ENCODE measurements at places on chromosomes 1 and 21.

- peak; percentile 32 for DNase-seq
Observed at GRCh38 chr1:109624201-109625010, 4.8 kb downstream of the AMPD2 start.

- no peak for DNase-seq
Observed at GRCh38 chr1:22223176-22223575, 80.3 kb upstream of the WNT4 start.

GRCh38 chr1:117646007-117646811, 40.4 kb downstream of the TENT5C start:
- no peak for DNase-seq

DNA sequence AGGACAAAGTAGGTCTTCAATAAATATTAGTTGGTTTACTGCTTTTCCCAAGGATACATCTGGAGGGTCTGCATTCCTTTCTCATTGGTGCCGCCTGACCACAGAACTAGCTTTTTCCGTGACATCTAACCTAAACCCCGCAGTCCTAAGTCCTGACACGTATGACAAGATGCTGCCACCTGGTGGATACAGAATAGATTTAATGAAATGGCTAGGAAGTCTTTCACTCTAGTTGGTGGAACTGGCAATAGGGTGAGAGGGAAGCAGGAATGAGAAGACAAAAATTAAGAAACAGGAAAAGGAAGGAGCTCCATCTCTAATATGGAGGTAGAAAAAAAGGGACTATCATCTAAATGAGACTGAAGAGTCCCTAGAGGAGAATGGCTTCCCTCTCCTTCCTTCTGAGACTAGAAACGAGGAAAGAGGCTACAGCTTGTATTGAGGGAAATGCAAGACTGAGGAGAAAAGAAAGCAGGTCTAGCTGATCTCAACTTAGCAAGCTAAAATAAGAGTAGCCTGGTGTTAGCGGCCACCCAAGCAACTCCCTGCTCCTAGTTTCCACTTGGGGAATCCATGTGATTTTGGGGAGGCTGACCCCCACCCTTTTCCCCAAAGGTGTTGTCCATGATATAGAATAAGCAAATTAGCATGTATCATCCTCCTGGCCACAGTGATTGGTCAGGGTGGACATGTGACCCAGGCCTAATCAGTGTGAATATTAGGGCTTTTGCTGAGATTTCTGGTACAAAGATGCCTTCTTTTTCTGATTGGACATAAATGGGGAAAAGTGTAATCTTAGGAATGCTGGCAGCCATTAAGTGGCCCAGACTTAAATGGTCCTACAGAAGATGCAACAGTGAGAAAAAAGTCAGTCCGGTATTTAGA, 5.9 kb downstream of the RFX5 start:
- DNase-seq, result peak; percentile 38

GRCh38 chr1:9166289-9167235, 37.7 kb upstream of the GPR157 start:
- no peak for DNase-seq

GRCh38 chr1:62722796-62723195, 34.6 kb upstream of the DOCK7 start:
- DNase-seq, result no peak

DNA sequence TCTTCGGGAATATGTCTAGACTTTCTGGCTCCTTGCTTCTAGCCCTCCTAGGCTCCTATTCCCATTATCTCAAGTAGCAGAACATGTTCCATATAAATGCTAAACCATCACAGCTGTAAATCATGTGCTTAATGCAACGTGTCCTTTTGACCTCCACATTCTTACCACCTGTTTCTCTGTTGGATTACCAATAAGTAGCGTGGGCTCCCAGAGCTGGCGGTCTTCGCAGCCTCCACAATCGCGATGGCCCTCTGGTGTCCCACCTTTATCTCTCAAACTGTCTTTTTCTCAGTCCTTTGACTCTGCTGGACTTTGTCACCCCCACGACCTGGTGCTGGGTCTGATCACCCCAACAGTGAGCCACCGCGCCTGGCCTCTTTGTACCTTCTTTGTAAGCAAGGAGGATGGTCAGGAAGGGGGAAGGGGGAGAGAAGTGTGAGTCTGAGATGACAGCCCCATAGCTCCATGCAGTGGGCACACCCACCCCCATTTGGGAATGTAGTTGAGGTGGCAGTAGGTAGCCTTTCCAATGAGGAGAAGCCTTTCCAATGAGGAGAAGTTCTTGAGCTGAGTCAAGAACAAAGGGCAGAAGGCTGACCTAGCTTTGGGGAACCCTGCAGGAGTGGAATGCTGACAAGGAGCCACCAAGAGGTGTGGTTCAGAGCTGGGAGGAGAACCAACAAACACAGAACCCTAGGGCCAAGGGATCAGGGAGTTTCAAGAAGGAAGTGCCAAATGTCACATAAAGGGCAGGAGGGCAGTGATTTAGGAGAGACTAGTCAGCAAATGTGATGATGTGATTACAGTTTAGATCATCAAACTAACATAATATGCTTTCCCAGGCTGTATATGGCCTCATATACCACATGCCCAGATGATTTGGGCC, 14.2 kb downstream of the TRAF5 start:
- no peak for DNase-seq

GRCh38 chr21:43819511-43820405, 30.4 kb downstream of the RRP1 start:
- DNase-seq, result no peak

GRCh38 chr1:219223496-219223895, 49.8 kb downstream of the LYPLAL1 start:
- DNase-seq, result no peak

- DNase-seq, result no peak
Observed at GRCh38 chr1:27556781-27557595, 47.0 kb downstream of the AHDC1 start.

GRCh38 chr21:27953340-27954045, 986.6 kb upstream of the ADAMTS5 start:
- DNase-seq, result no peak

- DNase-seq, result no peak
Observed at GRCh38 chr1:28246427-28246832, 10.5 kb downstream of the ATP5IF1 start.

DNA sequence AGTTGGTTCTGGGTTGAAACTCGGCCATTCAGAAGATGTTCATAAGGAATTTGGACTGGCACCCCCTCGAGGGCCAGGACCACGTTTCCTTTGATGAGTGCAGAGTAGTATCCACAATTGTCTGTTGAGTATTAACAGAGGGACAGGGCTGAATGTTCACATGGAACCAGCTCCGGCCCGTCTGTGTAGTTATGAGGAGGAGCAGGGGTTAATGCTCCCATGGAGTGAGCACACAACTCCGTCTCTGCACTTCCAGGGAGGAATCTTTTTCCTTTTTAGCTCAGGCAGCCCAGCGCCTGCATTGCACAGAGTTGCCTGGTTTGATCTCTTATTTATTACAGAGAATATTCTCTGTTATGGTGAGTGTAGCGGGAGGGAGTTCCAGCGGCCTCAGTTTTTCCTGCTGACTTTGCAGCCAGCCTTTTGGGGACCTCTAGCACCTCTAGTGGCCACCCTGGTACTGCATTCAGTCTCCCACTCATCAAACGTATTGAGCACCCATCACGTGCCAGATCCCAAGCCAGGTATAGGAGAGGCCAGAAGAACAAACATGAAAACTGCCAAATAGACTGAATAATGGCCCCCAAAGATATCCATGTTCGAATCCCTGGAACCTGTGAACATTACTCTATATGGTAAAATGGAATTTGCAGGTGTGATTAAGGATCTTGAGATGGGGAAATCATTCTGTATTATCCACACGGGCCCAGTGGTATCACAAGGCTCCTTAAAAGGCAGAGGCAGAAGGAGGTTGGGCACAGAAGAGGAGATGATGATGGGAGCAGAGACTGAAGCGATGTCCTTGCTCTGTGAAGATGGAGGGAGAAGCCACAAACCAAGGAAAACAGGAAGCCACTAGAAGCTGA, 167.7 kb upstream of the CSF3R start:
- DNase-seq, result peak; percentile 0
